Daoy (cell line): ENCODE measurements at places on chromosomes 11 and 22. TPM values are rescaled to one million over a fixed set of nuclear protein-coding genes. Genes with fewer than 3 reads are reported as not detected.

Gene IFITM1
- total RNA-seq: 1.2 TPM in 2 replicates

Gene GAB4
- 0.09 TPM in 1 of 2 replicates, not detected in the other for total RNA-seq

Gene CDHR5
- not detected in 2 replicates for total RNA-seq

Gene OR51I1
- total RNA-seq: not detected in 2 replicates

Gene OR51L1
- total RNA-seq: not detected in 2 replicates

Gene ARHGAP32
- total RNA-seq: 2.8 and 5.9 TPM in 2 replicates

Gene C11orf91
- total RNA-seq: not detected in 2 replicates

Gene MPZL2
- total RNA-seq: 0.17 TPM in 1 of 2 replicates, not detected in the other

Gene ACR
- total RNA-seq: not detected in 2 replicates

Gene C11orf65
- total RNA-seq: 0.29 and 9.4 TPM in 2 replicates

Gene ZP1
- total RNA-seq: not detected in 2 replicates

Gene EFCAB6
- 2.6 and 3.1 TPM in 2 replicates for total RNA-seq

Gene POTEH
- 1.6 and 3.8 TPM in 2 replicates for total RNA-seq

Gene LMNTD2
- total RNA-seq: 0.23 and 0.54 TPM in 2 replicates

Gene TSSK2
- not detected in 2 replicates for total RNA-seq

Gene C22orf15
- total RNA-seq: not detected in 2 replicates

Gene GSTT4
- total RNA-seq: not detected in 2 replicates

Gene BDNF
- total RNA-seq: 11.9 and 12.5 TPM in 2 replicates

Gene NRGN
- total RNA-seq: 2.7 and 3.4 TPM in 2 replicates

Gene NCR3LG1
- 0.69 and 1.5 TPM in 2 replicates for total RNA-seq

Gene LYVE1
- total RNA-seq: not detected in 2 replicates

Gene PTPRCAP
- 1.1 and 3.0 TPM in 2 replicates for total RNA-seq

Gene MMP8
- not detected in 2 replicates for total RNA-seq

Gene ARHGAP8
- 4.6 and 28.2 TPM in 2 replicates for total RNA-seq

Gene MUC5AC
- total RNA-seq: not detected in 2 replicates

Gene SLC22A9
- not detected in 2 replicates for total RNA-seq

Gene C1QTNF4
- not detected in 2 replicates for total RNA-seq

Gene TCN2
- 0.12 and 2.0 TPM in 2 replicates for total RNA-seq

Gene PLAAT5
- total RNA-seq: not detected in 2 replicates

Gene TREH
- total RNA-seq: not detected in 2 replicates

Gene ANO5
- 1.3 and 1.4 TPM in 2 replicates for total RNA-seq

Gene INS
- total RNA-seq: not detected in 2 replicates

Gene TEX54
- not detected in 2 replicates for total RNA-seq

Gene ARHGEF17
- 4.7 and 6.0 TPM in 2 replicates for total RNA-seq

Gene CALCA
- total RNA-seq: not detected in 2 replicates

Gene SLC37A2
- total RNA-seq: 4.1 and 4.2 TPM in 2 replicates

Gene CCDC87
- 0.27 TPM in 1 of 2 replicates, not detected in the other for total RNA-seq

Gene MS4A3
- not detected in 2 replicates for total RNA-seq

Gene MAJIN
- total RNA-seq: not detected in 2 replicates

Gene OR4D5
- total RNA-seq: not detected in 2 replicates

Gene SYT13
- 0.91 and 2.6 TPM in 2 replicates for total RNA-seq

Gene LINC01488
- total RNA-seq: not detected in 2 replicates

Gene GNAZ
- 5.3 and 7.7 TPM in 2 replicates for total RNA-seq

Gene PARVA
- total RNA-seq: 20.2 and 26.8 TPM in 2 replicates

Gene FOLR2
- total RNA-seq: not detected in 2 replicates

Gene POU2AF1
- not detected in 2 replicates for total RNA-seq
